ENCODE measurements at places on chromosomes 1 and 21.

GRCh38 chr1:206744683-206745082 is 25.9 kb upstream of the IL19 start:
- no peak for DNase-seq

DNA sequence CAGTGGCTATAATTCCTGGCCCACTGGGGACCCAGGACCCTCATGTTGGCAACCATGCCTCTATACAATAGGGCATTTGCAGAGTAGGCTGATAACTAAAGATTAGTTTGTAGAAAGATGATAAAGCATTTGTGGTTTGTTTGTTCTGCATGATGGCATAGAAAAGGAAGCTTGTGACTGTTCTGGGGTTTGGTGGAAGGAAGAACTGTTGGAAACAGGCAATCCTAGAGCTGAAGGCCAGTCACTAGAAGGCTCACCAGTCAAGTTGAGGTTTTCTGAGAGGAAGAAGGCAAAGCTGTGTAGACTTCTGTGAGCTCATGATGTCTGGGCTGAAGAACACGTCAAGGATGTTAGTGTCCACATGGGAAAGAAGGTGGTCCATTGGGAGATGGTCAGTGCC is 140.3 kb upstream of the VANGL1 start:
- no peak for DNase-seq

DNA sequence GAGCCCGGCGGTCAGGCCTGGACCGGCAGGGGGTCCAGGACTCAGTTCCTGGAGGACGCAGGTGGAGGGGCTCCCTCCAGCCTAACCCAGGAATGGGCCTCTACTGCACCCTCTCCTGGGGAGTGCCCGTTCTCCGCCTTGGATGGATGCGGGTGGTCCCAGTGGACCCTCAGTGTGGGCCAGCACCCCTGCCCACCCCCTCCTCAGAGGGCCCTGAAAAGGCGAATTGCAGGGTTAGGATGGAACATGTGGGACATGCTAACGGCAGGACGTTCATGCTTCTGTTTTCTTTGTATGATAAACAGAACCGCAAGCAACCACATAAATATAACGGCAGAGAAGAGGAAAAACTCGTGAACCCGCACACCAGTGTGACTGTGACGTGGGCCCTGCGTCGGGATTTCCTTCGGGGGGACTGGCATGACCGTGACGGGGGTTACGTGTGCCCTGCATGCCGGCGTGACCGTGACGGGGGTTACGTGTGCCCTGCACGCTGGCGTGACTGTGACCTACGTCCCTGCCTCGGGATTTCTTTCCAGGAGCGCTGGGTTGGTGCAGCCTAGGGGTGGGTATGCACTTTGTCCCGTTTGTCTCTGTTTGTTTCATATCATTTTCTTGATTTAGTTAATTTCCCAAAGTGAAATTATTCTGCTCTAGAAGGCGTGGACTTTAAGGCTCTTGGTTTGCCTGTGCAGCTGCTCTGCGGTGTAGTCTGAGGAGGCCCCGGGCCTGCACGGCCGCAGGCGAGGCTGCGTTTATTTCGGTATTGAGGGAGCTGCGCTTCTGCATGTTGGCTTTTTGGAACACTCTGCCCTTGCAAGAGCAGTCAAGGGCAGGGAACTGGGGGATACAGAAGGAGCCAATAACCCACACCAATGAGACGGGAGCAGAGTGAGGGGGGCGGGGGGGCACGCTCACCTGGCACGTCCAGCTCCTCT is 3.1 kb downstream of the FTCD start:
- DNase-seq, result no peak

DNA sequence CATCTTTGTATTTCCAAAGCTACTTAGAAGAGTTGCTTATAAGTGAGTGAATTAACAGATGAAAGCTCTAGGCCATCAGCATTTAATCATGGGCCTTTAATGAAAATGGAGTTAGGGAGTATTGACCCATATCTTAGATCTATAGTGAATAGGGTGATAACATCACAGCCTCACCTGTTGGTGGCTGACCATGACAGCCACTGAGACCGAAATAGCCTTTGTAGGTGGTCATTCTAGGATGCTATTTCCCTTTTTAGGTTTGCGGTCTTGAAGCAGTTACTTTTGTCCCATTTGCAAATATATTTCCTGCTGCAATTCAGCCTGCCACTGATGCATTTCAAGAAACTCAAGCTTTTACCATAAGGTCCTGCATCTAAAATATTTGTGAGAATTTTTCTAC is 410.1 kb upstream of the LYPLAL1 start:
- no peak for DNase-seq

- DNase-seq, result no peak
Measured at GRCh38 chr1:60101516-60101915, 27.9 kb upstream of the C1orf87 start.

DNA sequence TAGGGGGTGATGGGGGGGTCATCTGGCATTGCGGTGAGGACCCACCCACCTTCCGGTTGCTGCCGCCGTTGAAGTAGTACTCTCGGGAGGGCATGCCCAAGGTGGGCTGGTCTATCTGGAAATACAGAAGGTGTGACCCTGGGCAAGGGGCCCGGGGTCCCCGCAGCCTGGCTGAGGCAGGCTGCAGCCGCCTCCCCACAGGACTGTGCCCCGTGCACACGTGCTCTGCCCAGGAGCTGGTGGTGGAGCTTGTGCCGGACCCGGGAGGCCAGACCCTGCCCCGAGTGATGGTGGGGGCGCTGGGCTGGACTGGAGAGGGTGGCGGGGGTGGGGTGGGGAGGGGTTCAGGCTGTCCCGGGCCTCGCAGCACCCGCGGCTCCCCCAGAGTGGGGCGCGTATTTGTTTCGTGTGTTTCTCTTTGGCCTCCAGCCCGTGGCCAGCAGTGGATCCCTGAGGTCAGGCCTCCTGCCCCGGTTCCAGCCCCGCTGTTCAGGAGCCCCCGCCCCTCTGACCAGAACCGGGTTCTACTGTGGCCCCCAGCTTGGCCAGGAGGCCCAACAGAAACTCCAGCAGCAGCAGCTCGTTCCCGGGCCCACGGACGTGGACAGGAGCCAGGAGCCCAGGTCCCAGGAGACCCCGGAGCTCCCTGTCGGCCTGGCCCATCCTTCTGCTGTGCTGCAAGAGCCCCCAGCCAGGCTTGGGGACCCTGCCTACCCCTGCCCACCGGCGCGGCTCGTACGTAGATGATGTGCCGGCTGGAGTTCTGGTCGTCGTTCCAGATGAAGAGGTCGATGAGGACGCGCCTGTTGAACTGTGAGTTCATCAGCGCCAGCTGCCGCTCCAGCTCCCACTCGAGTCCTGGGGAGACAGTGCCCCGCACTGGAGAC is 19.2 kb downstream of the PRXL2B start:
- no peak for DNase-seq

GRCh38 chr1:157969697-157970485 is 23.6 kb upstream of the KIRREL1 start:
- DNase-seq, result no peak

DNA sequence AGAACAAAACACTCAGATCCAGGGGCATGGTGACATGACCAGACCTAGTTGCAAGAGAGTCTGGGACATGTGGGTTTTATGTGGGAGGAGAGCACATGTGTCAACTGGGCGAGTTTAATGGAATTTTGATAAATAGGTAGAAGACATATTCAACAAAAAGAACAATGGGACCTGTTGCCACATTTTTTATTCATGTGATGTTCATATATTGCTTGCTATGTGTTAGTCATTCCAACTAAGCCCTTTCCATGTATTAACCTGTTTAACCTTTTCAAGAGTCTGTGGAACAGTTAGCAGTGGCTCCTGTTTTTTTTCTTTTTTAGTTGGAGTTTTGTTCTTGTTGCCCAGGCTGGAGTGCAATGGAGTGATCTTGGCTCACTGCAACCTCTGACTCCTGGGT is 30.1 kb upstream of the CSF3R start:
- no peak for DNase-seq

DNA sequence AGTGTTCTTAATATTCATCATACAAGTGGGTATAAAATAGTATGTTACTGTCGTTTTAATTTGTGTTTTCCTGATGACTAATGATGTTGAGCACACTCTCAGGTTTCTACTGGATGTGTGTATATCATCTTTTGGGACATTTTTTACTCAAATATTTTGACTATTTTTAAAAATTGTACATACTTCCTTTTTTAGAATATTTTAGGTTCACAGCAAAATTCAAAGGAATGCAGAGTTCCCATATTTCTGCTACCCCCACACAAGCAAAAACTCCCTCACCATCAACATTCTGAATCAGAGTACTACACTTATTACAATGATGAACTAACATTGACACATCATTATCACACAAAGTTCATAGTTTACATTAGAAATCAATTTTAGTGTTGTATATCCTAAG is 114.5 kb downstream of the DPYD start:
- no peak for DNase-seq

GRCh38 chr1:116855191-116855619 is 54.5 kb upstream of the PTGFRN start:
- DNase-seq, result no peak

DNA sequence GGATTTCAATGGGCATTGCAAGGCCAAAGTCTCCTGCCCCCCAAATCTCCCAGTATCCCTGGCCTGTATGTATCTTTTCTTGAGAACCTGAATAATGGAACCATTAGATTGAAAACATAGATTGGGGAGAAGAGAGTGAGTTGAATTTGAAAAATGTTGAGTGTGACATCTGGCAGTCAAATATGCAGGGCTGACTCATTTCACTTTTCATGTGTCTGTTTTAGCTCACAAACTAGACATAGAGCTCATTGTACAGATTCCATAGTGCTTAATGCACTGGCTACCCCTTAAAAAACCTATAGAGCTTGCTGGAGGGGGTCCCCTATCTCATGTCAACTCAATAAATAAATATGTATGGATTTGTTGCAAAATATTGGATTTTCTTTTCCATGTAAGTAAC is 30.8 kb downstream of the DDR2 start:
- DNase-seq, result no peak

DNA sequence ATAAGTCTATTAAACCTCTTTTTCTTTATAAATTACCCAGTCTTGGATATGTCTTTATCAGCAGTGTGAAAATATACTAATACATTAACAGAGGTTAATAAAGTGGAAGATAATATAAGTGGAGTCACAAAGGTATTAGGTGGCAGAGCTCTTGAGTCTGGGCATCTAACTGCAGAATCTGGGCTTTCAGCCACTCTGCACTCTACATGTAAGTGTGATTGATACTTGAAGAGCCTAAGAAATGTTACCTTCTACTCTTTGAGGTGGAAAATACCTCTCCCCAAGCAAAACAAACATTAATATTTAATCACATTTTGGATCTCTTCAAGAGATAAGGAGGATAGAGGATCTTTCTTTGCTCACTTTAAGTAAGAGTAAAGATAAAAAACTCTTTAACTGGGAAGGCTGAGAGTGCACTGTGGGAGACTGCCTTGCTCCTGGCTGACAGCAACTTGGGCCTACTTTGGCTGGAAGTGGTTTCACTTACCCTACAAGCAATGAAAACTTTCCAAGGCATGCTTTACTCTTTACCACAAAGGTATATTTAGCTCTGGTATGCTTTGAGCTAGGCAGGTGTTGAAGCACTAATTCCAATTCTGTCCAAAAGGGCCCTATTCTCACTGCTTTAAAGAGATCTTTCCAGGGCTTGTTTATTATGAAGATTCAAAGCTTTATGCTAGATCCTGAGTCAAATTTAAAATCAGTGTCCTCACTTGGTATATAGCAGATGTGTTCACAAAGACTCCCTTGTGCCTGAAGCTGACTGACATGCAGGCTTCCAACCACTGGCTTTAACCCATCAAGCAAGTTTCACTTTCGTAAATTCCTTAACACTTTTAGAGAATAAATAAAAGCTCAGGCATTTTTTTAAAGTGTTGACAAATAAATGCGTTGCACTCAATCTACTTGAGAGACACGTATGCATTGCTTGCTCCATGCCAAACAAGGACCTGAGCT is 245.3 kb upstream of the ZP4 start:
- no peak for DNase-seq

DNA sequence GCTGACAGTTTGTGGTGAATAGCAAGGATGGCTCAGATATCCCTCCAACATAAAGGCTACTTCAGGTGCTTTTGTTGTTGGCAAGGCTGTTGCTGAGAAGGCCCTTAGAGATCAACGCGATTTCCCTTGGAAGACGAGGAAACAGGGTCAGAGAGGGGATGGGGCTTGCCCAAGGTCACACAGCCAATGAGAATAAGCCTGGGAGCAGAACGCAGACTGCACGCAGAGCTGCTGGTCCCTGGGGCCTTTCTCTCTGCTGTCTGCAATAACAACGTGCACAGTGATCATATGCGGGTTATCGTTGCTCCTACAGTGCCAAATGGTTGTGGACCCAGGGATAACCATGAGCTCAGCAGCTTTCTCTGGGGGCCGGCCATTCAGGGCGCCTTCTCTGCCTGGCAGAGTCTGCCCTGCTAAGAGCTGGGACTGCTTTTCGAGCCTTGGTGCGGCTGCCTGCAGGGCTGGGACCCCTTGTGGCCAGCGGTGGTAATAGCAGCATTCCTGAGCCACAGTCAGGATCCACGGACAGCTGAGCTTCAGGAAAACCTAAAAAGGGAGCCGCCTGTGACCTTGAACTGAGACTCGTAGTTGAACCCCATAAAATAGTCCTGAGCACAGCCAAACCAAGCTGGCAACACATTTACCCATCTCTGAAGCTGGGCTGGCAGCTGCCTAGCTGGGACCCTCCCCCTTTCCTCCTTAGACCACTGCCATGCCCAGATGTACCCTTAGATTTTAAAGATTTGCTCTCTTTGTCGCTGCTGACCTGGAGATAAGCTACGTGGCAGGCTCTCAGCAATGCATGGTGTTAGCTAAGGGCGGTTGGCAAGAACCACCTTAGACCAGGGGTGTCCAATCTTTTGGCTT is 39.8 kb downstream of the HTR6 start:
- peak; percentile 55 for DNase-seq

DNA sequence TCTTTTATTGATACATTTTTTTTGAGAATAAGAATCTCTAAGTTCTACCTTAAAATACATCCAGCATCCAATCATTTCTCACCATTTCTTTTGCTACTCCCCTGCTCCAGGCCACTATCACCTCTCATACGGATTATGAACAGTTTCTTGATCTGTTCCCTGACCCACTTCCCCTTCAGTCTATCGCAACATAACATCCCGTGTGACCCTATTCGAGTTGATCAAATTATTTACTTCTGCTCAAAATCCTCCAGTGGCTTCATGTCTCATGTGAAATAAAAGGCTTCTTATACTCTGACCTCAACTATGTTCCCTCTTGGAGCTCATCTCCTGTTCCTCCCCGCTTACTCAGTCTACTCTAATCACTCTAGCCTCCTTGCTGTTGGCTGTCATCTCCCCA is 5.2 kb downstream of the ALG14 start:
- no peak for DNase-seq

DNA sequence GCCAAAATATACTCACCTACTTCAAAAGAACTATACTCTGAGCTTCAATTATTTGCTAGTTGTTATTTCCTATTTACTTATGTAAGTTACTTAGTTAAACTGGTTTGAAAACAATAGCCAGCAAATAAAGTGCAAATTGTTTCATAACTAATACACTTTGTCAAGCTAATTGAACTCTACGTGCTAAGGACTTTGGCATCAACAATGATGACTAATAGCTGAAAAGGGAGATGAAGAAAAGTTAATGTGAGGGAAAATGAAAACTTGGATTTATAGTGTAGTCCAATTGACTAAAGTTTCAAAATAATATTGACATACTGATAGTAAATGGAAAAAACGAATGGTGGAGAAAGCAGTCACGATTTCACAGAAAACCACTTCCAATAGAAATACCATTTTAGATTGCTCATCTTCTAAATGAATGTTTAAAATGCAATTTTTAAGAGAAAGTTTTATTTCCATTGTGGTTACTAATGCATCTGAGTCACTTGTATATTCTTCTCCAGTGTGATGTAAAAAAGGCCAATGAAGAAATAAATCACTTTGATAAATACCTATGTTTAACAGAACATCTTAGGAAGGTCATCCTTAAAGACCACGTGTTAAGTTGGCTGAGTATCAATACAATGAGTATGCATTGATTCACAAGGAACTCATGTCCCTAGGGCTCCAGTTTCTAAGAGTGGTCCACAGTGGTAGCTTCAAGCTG is 455.2 kb downstream of the LTN1 start:
- DNase-seq, result no peak
